ENCODE measurements at places on chromosomes 5 and 9.
A peak's percentile ranks its signal among the peaks of the same experiment; 100 is the strongest.

DNA sequence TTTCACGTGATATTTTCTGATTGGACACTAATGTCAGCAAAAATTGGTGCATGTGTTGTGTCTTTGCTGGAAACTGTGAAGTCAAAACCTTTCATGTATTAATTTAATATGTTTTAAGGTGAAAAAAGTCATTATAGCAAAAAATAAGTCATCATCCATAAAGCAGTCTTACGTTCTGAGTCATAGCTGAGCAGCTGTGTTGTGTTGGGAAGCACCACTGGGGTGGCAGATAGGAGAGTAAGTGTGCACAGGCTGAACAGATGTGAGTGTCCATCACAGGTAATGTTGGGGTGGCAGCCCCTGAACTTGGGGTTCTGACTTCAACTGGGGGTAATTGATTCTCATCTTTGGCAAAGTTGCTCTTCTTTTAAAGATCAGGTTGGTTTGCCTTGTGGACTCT is 156.8 kb downstream of the NXNL2 start:
- DNase-seq: no peak

DNA sequence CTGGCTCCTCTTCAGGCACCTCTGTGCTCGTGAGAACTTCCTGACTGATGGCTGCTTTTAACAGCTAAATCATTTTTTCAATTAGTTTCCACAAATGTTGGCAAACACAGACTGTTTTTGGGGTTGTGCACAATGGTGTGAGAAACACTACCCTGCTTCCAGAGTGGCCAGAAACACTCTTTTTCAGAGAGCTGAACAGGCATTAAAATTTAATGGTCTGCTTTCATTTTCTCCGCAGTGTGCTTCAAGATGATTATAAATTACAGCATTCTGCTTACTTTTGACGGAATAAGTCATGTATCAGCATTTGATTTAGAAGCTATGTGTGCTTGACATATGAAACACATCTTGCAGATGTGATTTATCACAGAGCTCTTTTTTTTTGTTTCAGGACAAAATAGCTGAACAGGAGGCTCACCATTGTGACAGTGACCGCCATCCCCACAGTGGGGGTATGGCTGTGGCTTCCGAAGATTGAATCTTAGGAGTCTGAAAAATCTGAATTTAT is 454.5 kb upstream of the ZNF608 start:
- DNase-seq: no peak

DNA sequence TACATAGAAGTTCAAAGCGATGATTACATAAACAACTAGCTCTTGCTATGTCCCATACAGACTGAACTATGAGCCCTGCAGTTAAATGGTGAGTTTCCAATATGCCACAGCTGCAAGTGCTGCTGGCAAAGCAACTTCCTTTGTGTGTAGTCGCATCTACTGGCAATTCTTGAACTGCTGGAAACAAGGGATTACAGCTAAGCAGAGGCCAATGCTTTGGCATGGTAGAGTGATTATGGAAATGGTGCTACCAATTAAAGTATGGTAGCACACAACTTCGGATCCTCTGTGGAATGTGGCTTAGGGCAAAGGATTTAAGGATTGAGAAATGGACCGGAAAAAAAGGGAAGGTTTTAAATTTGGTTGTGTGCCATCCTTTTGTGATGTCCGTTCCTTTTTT is 856.6 kb downstream of the MAT2B start:
- no peak for DNase-seq

DNA sequence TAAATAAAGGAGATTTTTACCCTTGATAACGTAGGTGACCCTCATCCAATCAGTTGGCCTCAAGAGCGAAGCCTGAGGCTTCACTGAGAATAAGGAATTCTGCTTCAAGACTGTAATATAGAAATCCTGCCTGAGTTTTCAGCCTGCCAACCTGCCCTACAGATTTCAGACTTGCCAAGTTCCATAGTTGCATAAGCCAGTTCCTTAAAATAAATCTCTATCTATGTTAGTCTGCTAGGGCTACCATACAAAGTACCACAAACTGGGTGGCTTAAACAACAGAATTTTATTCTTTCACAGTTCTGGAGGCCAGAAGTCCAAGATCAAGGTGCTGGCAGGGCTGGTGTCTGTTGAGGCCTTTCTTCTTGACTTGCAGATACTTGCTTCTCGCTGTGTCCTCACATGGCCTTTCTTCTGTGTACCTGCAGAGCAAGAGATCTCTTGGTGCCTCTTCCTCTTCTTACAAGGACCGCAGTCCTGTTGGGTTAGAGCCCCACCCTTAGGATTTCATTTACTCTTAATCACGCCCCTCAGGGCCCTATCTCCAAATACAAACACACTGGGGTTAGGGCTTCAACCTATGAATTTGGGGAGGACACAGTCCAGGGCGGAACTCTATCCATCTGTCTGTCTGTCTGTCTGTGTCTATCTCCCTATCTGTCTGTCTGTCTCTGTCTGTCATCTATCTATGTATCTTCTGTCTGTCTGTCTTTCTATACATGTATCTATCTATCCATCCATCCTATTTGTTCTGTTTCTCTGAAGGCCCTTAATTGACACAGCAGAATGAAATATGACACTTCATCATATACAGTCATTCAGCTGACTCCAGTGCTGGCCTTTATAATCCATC is 17.0 kb upstream of the CMBL start:
- no peak for DNase-seq

GRCh38 chr5:134174841-134175839 is 1.6 kb downstream of the SKP1 start:
- DNase-seq: peak; percentile 65

All from fibroblast of gingiva (primary cell).